RKO (cell line): ENCODE measurements at places on chromosomes 7 and 10.

DNA sequence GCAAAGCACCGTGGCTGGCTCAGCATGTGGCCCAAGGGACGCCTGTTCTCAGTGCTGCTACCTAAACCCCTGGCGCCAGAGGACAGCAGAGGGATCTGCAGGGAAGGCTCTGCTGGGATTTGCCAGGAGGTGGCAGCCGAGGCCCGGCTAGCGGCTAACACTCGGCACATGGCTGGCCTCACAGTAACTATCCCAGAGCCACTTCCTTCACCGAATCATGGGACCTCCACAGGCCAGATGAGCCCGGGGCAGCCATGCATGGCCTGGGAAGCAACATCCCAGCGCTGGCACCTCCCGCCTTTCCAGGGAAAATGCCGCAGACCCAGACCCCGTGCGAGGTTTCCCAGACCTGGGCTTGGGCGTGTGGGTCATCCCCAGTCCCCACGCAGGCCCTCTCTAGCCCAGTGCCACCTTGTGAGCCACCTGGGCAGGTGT is 36.4 kb downstream of the DPYSL4 start:
- peak; percentile 77 for DNase-seq

DNA sequence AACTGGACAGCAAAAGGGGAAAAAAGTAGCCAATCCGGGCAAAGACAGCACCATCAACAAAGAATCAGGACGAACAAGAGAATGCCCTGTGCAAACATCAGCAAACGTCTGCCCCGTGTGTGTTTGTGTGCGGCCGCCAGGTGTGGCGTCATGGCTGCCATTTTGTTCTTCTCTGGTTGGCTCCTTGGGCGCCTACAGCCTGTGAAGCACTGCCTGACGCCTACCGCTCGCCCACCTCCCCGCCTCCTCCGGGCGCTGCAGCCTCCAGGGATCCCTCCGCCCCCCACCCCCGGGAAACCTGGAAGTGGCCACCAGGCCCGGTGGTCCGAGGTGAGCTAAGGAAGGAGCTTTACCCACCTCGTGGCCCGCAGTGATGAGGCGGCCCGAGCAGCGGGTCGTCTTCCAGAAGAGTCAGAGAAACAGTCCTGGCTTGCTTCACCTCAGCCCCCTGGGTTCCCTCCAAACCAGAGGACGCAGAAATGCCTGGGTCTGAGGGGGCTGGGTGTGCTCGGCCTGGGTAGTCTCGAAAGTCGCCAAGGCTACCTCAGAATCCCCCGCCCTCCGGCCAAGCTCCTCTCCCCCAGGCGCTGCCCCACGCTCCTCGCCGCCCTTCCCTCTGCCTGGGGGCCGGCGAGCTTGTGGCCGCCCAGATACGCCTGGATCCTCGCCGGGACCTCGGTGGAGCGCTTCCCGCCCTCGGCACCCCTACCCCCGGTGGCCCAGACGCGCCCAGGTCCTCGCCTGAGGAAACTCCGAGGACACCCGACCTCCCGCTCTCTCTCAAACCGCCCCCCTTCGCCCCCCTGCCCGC is 61.8 kb upstream of the IL6 start:
- DNase-seq = no peak

GRCh38 chr10:133030781-133031180 is 56.9 kb upstream of the ADGRA1 start:
- no peak for DNase-seq

DNA sequence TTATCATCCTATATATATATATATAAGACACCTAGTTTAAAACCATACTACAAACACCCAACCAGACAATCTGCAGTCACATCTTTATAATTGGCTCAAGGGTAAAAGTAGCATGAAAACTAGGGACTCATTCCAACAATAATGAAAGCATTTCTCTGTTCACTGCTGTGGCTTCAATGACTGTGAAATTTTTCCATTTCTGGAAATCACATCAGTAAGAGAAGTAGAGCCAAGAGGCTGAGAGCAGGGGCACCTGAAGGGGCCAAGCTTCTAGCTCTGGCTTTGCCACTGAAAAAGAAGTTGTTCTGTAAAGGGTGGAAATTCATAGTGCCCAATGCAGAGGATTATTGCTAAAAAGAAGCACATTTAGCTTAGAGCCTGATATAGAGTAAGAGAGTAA is 158.6 kb upstream of the GLI3 start:
- no peak for DNase-seq

- no peak for DNase-seq
These were observed 93.5 kb upstream of the SLC25A13 start for GRCh38 chr7:96415293-96415940.

DNA sequence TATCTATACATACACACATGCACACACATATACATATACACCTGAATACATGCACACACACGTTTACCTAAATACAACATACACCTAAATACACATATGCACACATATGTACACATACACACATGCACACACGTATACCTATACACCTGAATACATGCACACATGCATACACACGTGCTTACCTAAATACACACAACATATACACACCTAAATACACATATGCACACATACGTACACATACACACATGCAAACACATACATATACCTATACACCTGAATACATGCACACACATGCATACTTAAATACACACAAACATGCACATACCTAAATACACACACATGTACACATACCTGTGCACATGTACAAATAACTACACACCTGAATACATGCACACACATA is 433.8 kb upstream of the FOXK1 start:
- DNase-seq = no peak

- DNase-seq = peak; percentile 66
These were observed 699 bp downstream of the GHITM start for GRCh38 chr10:84140036-84140379.

GRCh38 chr7:1404898-1405548 is 54.2 kb downstream of the MICALL2 start:
- DNase-seq = no peak

- no peak for DNase-seq
These were observed 83.0 kb downstream of the C1GALT1 start for GRCh38 chr7:7265081-7266075.

GRCh38 chr10:78802866-78803265 is 265.9 kb upstream of the ZMIZ1 start:
- no peak for DNase-seq

DNA sequence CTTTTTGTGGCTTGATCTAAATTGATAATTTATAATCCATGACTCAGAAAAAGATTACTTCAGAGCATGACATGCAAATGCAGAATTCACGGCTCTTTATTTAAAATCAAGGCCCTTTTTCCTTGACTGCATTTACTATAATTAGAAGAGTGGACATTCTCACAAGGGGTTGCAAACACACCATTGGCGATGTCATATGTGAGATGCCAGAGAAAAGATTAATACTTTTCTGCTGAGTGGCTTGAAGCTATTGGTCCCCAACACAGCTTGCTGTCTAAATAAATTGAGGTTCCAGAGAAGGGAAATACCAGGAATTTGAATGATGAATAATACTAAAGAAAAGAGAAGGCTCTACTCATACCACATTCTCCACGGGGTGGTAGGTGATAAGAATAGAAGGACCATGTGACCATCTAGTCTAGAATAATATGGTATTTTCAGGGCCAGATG is 78.7 kb upstream of the ARID5B start:
- DNase-seq = no peak

DNA sequence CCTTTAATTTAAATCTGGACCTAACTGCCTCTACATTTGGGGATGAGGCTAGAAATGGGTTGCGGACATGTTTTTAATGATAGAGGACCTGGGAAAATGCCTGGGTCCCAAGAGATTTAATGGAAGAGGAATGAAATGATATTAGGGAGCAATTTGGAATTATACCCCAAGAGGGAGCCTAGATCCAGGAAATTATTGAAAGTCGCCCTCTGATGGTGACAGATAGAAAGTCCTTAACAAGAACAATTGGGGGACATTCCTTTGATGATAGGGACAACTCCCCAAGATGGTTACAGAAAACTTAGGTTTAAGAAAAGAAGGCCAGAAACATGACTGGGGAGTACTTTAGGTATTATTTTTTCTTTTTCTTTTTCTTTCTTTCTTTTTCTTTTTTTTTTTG is 9.5 kb upstream of the TSGA13 start:
- peak; percentile 79 for DNase-seq

DNA sequence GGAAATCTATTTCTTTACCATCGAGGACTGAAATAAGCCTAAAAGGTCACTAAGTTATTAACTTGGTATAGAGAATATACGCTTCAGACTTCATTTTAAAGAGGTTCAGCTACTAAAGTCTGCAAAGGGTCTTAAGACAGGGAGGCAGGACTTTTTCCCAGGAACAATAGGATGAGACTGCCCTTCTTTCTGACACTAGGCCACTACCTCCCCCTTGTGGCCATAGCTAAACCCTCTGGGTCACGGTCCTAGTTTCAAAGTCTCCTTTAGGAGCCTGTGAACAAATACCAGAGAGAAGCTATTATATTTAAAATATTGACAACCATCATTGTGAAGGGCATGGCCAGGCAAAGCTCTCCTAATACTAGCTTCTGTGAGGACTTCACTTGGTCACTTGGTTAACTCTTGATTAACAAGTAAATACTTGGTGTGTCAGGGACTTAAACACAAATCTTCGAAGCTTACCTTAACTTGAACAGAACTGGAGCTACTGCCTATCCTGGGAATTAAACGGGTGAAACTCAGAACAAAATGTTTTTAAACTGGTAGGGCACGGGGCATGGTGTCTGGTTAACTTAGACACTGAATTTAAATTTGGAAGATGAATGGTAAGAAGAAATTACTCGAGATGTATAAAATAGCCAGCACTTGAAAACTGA is 75.6 kb downstream of the CCDC6 start:
- DNase-seq = peak; percentile 57

DNA sequence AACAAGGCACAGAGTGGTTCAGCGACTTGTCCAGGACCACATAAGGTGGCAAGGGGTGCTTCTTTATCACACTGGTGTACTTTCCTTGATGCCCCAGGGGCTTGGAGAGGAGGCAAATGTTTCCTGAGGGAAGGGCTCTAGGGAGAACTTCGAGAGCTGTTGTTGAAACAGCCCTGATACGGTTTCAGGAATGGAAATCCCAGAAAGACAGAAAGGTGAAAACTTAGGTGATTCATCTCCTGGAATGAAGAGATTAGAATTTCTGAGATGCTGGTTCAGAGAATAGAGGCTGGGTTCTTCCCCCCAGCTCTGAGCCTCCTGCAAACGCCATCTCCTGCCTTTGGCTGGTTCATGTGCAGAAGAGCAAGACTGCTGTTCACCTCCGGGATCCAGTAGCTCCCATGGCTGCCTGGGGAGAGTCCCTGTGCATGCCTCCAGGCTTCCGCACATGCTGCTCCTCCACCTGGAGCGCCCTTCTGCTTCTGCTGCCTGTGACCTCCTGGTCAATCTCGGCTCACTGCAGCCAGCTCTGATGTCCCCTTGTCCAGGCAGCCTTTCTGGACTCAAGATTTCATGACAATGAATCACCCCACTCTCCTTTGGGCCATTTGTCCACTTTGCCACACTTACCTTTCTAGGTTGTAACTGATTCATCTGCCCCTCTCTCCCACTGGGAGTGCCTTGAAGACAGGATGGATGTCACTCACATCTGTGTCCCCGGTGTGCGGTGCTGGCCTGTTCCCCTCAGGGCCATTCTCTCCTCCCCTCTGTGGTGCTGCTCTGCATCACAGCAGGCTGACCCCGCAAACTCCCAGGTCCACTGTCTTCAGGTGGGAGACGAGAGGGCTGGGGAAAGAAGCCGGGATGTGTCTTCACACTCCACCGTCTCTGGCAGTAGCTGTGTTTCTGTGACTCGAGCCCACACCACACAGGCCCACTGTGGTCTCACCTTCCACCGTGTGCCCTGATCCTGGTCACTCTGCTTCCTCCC is 3.6 kb upstream of the CDH23 start:
- no peak for DNase-seq

DNA sequence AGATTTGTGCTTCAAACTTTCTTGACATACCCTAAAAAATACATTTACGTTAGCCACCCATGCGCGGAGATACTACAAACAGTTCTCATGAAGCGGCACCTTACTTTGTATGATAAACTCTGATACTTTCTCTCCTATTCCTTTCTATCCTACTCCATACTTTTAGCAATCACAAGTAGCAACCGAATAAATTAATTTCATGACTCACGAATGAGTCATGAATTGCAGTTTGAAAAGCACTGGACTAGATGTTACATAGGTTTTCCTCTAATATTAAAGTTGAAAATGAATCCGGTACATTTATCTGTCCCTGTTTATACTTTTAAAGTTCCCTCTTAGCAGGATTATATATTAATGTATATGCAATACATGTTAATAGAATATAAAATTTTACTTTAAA is 67.6 kb downstream of the CUBN start:
- peak; percentile 87 for DNase-seq

DNA sequence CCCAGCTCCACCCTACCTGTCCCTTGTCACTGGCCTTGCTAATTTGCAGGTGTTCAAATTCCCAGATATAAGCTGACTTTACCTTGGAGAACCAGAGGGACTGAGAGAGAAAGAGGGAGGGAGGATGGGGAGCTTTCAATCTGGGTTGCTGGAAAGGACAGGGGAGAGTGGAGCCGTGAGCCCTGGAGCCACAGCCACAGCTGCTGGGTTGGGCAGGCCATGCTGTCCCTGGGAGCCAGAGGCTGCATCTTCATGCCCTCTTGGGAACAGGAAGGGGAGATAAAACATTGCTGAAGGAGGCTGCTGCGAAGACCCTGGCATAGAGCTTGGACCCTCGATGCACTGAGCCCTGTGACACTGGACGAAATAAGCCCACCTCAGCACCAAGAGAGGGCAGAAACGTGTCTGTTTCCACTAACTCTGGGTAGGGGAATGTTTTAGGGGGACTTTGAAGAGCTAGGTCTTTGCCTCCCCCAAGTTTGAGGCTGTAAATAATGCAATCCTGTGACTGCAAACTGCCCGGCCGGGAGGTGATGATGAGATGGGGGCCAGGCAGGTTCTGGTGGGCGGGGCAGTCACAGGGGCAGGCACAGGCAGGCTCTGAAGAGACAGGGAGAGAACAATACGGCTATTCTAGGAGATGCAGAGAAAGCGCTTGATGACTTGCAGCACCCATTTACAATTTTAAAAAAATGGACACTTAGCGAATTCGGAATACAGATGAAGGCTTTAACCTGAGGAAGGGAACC is 5.8 kb upstream of the JAKMIP3 start:
- DNase-seq = no peak

GRCh38 chr7:85075864-85076263 is 111.0 kb downstream of the SEMA3D start:
- DNase-seq = no peak

DNA sequence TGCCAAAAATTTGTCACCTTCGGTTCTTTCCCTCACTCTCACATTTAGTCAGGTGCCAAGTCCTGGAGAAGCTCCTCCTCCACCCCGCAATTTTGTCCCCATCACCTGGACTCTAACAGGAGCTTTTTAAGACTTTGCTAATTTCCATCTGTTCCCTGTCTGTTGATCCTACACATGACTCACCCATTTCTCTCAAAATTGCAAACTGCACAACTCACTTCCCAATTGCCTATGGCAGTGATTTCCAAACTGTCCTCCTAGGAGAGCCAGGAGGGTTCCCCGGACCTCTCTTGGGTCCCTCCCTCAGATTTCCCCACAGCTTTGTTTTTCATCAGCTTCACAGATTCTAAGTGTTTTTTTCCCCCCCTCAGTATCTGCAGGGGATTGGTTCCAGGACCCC is 120.3 kb downstream of the WNT2 start:
- no peak for DNase-seq

- DNase-seq = no peak
These were observed 129.5 kb downstream of the PTPRN2 start for GRCh38 chr7:158458096-158458495.

GRCh38 chr7:124261710-124262109 is 228.8 kb upstream of the TMEM229A start:
- no peak for DNase-seq
